ENCODE measurements at places on chromosomes 7 and 10.
A peak's percentile ranks its signal among the peaks of the same experiment; 100 is the strongest.

- DNase-seq: no peak
These were observed 46.5 kb upstream of the FGL2 start for GRCh38 chr7:77246026-77246640.

- DNase-seq: no peak
These were observed 35.0 kb downstream of the CNNM1 start for GRCh38 chr10:99364125-99364524.

DNA sequence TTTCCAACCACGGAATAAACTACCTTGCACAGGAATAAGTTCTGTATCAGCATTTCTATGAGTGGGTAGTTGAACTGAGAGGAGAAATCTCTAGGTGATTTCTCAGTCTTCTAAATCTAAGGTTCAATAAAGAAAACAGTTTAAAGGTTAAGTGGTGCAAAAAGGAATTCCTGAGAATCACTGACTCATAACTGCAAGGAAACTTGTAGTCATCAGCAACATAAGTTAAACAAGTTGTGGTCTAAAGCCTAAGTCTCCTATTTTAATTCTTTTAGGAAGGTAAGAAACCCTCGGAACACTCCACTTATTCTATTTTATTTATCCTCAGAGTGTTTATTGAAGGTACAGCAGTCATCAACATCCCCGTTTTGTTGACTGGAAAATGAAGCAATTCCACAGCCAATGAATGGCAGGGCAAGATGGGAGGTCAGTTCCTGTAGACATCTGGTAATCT lies 92.4 kb upstream of the PIK3CG start:
- DNase-seq: peak; percentile 68

GRCh38 chr10:78754269-78755062 lies 314.3 kb upstream of the ZMIZ1 start:
- DNase-seq: peak; percentile 59

GRCh38 chr10:93465806-93466675 lies 16.1 kb downstream of the MYOF start:
- peak; percentile 75 for DNase-seq

All from non-pigmented ciliary epithelial cell (primary cell).